IPS-NIHi11 (cell line): ENCODE measurements at places on chromosomes 11 and 22.

DNA sequence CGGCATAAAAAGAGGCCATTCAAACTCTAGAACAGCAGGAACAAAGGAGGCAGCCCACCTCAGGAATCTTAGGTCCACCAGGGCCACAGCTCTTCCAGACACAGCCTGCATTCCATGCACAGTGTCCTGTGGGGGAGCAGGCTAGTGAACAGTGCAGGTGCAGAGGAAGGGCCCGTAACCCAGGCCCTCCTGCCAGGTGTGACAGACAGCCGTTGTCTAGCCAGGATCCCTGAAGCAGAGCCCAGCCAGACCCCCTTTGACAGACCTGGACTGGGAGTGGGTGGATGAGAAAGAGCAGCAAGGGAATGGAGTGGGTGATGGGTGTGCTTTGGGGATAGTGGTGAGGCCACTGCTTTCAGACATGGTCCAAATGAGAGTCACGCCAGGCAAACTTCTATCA lies 1.2 kb upstream of the ZPR1 start:
- no peak for DNase-seq

- DNase-seq = no peak
Observed at GRCh38 chr22:37907036-37907954, 1.2 kb downstream of the MICALL1 start.

GRCh38 chr11:5380740-5381342 lies 2.8 kb upstream of the OR51M1 start:
- peak; percentile 74 for DNase-seq

DNA sequence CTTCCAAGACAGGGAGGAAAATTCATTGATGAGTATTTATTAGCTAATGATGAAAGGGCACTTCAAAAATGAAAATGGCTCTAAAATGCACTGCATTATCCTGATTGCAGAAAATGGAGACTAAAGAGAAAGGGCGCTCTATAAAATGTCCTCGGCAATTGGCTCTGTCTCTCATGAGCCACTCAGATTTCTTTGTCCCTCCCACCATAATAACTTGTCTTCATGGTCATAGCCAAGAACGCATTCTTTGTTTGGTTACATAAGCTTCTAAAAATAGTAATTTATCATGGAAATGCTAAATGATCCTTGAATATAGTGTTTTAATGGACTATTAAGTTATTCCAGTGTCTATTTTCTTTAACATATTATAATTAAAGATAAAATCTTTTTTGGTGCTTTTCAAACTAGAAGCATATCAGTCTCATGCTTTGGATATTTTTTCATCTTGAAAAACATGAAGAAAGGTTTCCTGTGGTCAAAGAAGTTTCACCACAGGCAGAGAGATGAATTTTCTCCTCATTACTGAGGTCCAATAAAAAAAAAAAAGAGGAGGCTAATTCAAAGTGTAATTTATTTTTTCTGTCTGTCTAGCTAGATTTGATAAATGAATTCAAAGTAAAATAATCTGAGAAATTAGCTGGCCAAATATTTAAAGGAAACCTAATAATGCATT lies 238.1 kb upstream of the BLID start:
- DNase-seq = no peak

DNA sequence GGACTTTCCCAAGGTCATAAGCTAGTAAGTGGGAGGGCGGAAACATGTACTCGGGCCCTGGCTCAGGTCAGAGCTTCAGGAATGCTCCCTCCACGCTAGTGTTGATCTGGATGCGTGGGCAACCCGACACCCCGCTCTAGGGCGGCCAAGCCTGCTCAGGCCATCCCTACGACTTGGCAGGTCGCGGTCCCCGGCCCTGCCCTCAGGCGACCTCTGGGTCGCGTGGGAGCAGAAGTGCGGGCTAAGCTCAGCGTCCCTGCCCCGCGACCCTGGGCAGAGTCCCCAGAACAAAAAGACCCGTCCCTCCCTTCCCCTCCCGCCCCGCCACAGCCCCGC lies 781 bp upstream of the TEF start:
- DNase-seq = no peak

- DNase-seq = no peak
Observed at GRCh38 chr11:37500425-37500824, 902.4 kb upstream of the RAG2 start.

DNA sequence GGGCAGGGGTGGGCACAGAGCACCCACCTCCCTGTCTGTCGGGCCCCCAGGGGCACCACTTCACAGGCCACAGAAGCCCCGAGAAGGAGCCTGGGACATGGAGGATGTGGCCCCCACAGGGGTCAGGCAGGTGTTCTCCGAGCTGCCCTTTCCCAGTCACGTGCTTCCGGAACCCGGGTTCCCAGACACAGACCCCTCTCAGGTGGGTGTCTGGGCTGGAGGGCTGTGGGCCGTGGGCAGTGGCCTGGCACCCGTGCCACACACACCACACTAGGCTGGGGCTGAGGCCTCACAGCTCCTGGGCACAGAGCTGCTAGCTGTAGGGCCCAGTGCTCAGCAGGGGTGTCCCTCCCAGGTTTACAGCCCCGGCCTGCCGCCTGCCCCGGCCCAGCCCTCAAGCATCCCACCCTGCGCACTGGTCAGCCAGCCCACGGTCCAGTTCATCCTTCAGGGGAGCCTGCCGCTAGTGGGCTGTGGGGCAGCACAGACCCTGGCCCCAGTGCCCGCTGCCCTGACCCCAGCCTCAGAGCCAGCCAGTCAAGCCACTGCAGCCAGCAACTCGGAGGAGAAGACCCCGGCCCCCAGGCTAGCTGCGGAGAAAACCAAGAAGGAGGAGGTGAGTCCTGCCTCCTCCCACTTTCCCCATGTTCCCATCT lies 5.5 kb downstream of the IRF7 start:
- no peak for DNase-seq

DNA sequence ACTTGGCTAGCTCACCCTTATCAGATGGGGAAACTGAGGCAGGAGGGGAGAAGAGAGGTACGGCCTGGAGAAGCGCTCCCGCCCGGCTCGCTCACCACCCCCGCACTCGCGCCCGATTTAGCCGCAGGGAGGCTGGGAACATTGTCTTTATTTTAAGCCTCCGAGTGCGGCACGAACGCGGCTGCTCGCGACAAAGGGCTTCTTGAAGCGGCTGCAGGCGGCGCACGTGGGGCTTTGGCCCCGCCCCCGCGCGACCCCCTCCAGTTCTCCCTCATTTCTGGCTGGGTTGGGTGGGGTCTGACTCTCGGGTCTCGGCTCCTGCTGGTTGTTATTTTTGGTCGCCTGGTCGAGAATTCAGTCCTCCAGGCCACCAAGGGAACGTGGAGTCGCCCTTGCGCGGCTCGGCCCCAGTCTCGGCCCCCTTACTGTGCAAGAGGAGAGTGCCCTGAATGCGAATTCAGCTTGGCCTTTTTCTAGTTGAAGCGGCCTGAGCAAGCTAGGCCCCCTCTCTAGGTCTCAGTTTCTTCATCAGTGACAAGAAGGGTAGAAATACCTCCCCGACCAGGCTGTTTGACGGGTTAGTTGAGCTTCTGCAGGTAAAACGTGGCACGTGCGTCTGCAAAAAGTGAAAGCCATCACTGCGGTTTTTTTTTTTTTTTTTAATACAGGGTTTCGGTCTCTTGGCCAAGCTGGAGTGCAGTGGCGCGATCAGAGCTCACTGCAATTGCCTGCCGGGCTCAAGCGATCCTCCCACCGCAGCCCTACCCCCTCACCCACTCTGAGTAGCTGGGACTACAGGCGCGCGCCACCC lies 2.6 kb upstream of the CHRM1 start:
- peak; percentile 61 for DNase-seq

DNA sequence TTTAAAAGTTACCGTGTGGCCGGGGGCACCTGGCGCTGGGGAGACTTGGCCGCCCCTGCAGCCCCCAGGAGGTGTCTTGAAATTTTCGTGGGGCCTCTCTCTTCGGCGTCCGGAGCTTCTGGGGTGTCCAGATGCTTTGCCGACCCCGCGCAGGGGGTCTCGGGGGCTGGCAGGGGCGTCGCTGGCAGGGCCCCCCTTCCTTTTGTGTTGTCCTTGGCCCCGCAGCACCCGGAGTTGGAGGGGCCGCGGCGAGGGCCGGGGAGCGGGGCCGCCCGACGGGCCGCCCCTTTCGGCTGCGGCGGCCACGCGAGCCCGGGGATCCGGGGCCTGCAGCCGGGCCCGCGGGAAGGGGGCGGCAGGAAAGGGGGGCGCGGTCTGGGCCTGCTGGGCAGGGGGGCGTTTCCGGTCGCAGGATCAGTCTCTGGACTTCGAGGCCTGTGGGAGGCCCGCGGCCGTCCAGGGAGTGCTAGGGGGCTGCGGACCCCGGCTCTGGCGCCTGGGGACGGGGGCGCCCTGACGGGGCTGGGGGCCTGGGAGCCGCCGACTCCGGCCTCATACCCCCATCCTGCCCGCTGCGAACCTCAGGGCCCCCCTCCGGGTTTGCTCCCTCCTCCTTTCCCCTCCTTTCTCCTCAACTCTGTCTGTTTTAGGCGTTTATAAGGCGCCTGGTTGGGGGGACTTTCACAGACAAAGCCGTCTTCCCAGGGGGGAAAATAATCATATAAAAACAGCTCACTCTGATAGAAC lies 869 bp downstream of the ZC3H7B start:
- peak; percentile 85 for DNase-seq

GRCh38 chr11:106482917-106483785 lies 405.7 kb downstream of the AASDHPPT start:
- DNase-seq = no peak

DNA sequence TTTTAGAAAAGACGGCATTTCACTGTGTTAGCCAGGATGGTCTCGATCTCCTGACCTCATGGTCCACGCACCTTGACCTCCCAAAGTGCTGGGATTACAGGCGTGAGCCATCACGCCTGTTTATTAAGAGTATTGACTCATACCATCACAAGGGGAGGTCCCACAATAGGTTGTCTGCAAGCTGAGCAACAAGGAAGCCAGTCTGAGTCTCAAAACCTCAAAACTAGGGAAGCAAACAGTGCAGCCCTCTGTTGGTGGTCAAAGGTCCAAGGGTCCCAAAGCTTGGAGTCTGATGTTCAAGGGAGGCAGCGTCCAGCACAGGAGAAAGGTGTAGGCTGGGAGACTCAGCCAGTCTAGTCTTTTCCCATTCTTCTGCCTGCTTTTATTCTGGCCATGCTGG lies 32.8 kb upstream of the LDLRAD3 start:
- no peak for DNase-seq

- DNase-seq = no peak
Observed at GRCh38 chr11:79419120-79419519, 21.7 kb downstream of the TENM4 start.

DNA sequence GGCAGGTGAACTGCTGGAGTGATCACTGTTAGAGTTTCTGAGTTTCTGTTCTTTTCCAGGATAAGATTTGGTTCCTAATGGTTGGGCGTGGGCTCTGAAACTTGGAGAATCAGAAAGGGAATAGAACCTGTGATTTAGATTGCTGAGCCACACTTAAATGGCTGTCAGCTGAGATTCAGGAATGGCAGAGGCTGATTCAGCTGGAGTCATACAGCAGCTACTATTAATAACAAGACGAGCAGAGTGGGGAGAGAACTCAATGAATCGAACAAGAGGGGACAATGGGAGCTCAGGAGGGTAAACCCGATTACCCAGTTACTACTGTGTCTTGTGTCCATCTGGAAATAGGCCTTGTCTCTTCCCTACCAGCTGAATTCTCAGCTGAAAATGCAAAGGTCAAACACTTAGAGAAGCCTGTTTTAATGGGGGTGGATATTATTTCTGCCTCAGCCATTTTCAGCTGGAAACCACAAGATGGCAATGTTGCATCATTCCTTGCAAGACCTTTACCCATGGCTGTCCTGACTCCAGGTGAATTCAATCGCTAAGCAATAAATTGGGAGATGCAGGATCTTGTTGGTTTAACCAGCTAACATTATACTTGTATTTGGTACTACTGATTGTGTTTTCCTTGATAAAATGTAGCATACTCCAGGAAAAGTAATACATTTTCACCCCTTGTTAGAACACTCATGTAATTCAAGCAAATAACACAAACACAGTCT lies 104.5 kb upstream of the RAG2 start:
- peak; percentile 82 for DNase-seq

DNA sequence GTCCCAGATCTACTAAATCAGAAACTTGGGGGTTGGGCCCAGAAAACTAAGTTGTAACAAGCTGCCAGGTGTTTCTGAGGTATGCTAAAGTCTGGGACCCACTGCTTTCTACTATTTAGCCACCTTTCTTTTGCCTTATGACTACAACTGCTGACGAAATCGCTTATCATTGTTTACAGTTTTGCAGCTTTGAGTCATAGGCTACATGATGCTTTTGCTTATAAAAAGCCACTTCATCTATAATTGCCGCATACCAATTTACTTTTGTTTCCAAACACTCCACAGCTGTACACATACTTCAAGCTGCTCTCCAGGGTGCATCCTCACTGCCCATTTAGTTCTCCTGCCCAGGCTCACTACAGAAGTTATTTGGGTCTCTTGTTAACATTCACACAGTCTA lies 144.7 kb downstream of the ENTHD1 start:
- no peak for DNase-seq

DNA sequence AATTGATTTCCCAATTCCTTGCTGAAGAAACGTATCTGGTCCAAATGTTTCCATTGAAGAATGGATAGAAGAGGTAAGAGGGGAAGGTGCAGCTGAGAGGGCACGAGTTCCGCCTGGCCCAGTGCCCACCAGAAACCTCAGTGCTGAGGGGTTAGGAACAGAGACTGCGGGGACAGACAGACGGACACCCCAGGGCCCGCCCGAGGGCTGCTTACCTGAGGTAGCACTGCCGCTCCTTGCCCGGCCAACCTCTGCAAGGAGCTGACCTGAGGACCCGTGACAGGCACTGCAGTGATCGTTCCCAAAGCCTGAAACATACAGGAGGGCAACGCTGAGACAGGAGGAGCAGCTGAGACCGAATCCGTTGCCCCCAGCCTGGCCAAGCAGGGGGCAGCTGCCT lies 89.6 kb downstream of the PHF21B start:
- DNase-seq = no peak

GRCh38 chr22:25111579-25112517 lies 87.8 kb upstream of the CRYBB3 start:
- peak; percentile 46 for DNase-seq

DNA sequence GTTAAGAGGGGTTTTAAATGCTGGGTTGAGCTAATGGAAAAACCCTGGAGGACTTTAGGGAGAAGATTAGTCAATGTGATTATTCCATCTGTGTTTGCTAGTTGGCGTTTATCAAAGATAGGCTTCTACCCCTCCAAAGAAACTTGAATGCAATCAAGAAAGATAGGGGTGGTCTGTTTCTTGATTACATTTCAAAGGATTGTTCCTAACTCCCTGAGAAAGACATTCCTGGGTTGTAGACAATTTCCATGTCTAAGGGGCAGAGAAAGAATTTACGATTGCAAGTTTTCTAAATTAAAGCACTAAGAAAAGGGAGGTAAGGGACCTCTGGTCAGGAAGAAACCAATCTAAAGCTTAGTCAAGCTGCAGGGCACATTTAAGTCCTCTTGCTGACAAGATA lies 2268.7 kb downstream of the LRRC4C start:
- peak; percentile 7 for DNase-seq

- no peak for DNase-seq
Observed at GRCh38 chr11:45919806-45920530, 2.3 kb upstream of the PEX16 start.

DNA sequence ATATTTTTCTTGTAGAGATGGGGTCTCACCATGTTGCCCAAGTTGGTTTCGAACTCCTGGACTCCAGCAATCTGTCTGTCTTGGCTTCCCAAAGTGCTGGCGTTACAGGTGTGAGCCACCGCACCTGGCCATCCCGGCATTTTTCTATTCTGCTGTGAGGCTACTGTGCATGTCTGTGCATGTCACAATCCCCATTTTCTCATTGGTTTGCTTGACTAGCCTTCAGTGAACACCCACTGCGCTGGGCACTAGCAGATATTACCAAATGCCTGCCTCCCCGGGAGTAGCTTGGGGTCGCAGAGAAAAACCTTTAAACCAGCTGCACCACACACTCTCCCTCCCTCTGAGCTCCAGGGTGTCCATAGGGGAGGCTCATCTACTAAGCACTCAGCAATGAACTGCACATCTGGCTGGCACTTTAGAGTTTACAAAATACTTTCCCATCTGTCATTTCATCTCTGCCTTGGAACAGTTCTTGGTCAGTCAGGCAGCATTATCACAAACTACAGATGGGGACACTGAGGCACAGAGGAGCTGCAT lies 4.9 kb downstream of the CSNK1E start:
- DNase-seq = no peak
